Glutamatergic neuron (in vitro differentiated cells): ENCODE measurements at places on chromosomes 5 and 9.

- no peak for DNase-seq
Observed at GRCh38 chr5:127826011-127826410, 122.8 kb downstream of the CCDC192 start.

DNA sequence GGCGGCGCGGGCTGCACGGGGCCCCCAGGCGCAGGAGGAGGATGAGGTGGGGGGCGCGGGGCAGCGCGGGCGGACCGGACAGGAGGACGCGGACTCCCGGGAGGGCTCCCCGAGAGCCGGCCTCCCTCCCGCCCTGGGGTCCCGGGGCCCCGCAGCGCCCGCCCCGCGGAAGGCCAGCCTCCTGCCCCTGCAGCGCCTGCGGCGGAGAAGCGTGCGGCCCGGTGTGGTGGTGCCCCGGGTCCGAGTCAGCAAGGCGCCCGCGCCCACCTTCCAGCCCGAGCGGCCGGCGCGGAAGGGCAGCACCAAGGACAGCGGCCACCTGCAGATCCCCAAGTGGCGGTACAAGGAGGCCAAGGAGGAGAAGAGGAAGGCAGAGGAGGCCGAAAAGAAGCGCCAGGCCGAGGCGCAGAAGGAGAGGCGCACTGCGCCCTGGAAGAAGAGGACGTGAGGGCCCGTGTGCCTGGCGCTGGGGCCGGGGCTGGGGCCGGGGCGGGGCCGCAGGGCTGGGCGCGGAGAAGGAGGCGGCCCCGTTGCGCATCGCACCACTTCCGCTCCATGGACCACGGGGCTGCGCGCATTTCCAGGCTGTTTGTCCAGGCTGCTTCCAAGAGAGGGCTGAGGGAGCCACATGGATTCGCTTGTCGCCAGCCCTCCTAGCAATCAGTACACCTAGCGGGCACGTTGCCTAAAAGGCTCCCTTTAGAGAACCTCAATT, 86.0 kb downstream of the ANKRD33B start:
- DNase-seq = no peak

- DNase-seq = no peak
Observed at GRCh38 chr5:97750576-97750975, 567.5 kb upstream of the RIOK2 start.

- no peak for DNase-seq
Observed at GRCh38 chr5:54177058-54177457, 133.3 kb downstream of the ARL15 start.

DNA sequence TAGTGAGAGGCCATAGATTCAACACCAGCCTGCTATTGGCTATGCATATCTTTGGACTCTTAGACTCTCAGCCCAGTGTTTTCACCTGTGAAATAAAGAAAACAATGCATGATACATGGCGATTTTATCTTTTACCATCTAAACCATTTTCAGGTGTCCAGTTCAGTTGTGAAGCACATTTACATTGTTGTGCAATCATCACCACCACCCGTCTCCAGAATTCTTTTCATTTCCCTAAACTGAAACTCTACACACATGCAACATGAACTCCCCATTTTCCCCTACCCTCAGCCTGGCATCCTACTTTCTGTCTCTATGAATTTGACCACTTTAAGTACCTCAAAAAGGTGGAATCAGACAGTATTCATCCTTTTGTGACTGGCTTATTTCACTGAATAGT, 420.6 kb downstream of the MED10 start:
- no peak for DNase-seq
